ENCODE measurements at places on chromosomes 1 and 21. TPM values are rescaled to one million over a fixed set of nuclear protein-coding genes. Genes with fewer than 3 reads are reported as not detected.

GRCh38 chr1:87042111-87042811 is 127.8 kb downstream of the HS2ST1 start:
- DNase-seq = no peak

DNA sequence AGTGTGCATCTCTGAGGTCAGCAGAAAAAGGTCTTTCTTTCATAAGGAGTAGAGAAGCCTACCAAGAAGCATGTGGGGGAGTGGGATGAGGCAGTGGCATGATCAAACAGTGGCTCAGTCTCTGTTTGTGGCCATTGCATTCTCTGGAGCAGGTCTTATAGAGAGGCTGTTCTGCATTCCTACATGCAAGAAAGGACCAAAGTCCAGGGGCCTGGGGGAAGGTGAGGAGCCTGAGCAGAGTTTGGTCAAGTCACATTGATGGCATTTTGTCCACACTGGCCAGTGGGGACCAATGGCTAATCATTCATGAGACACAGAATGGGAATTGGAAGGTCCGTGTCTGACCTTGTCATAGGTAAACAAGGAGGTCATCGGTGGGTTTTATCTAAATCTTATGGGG is 25.4 kb downstream of the MAP10 start:
- no peak for DNase-seq

- DNase-seq = no peak
Measured at GRCh38 chr1:98813738-98814309, 152.3 kb downstream of the SNX7 start.

DNA sequence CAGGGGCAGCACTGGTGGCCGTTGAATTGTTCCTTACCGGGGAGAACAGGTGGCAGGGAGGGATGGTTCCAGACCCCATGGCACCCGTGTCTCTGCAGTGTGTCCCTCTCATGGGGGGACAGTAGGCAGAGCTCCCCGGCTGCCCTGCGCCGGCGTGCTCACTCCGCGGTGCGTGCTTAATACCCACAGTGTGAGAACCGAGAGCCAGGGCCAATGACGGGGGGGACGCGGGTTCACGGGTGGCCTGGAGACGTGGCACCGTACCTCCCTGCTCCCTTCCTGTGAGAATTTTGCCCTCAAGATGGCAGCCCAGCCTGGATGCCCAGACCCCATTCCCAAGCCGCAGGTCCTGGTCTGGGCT is 47.1 kb downstream of the PRDM16 start:
- DNase-seq = no peak

GRCh38 chr1:215890438-215890837 is 323.3 kb downstream of the KCTD3 start:
- DNase-seq = no peak

- DNase-seq = no peak
Measured at GRCh38 chr1:10737651-10738050, 58.8 kb downstream of the CASZ1 start.

DNA sequence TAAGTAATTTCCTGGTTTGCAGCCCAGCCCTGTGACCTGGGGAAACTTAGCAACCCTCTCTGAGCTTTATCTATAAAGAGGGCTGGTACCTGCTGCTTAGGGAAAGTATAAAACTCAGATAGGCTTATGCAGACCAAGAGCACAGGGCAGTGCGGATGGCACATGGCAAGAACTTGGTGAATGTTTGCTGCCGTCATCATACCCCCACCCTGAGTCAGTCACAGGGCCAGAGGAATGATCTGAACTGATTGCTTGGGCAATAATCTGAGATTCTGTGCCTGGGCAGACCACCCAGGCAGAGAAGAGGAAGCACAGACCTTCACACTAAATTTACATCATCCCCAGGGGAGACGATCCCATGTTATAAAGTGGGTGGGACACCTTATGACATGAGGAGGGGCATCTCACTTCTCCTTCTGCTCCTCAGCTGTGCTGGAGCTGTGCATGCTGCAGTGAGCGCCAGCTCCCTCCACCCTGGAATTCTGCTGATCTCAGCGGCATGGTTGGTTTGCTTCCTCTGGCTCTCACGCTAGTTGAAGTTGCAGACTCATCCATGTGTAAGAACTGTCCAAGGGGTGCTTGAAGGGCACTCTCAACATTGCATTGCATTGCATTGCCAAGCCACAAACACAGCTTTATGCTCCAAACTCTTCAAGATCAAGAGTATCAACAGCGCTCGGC is 197.1 kb downstream of the AJAP1 start:
- DNase-seq = peak; percentile 44

- DNase-seq = no peak
Measured at GRCh38 chr21:18986197-18986596, 582.6 kb upstream of the TMPRSS15 start.

- no peak for DNase-seq
Measured at GRCh38 chr1:182600036-182600713, 4.0 kb downstream of the RGS16 start.

- no peak for DNase-seq
Measured at GRCh38 chr1:180976732-180977357, 45.8 kb downstream of the STX6 start.

GRCh38 chr1:221994939-221995338 is 253.1 kb upstream of the DUSP10 start:
- no peak for DNase-seq

- no peak for DNase-seq
Measured at GRCh38 chr1:170407581-170407980, 124.4 kb upstream of the GORAB start.

DNA sequence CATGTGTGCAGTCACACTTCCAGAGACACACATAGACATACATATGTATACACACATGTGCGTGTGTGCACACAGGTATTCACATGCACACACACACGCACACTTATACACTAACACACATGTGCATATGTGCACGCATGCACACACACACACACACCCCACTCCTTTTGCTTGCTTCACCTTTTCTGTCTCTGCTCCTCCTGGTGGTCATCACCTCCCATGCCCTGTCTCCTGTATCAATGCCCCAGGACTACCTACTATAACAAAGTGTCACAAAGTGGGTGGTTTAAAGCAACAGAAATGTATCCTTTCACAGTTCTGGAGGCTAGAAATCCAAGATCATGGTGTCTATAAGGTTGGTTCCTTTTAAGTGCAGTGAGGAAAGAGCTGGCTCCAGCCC is 27.4 kb downstream of the ETS2 start:
- DNase-seq = no peak

DNA sequence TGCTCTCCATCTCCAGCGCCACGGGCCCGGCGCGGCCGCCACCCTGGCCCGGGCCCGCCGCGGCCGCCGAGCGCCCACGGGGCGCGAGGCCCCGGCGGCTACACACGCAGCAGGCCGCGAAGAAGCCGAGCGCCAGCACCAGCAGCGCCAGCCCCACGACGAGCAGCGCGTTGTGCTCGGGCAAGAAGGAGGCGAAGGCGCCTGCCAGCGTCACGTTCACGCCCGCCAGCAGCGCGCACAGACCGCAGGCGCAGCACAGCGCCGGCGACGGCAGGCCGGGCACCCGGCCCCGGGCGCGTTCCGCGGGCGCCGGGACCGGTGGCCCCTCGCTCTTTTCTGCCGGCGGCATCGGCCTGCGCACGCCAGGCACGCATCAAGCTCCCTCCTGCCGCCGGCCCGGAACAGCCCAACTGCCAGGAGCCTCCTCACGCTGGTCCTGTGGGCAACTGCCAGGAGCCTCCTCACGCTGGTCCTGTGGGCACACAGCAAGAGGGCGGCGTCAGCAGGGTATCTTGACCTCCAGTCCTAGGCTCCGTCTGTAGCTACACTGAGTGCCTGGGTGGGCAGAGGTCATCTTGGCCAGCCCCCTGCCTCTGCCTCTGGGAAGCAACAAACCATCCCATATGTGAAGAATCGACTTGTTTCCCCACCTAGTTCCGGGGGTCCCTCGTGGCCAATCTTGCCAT is 18.1 kb downstream of the KNCN start:
- peak; percentile 47 for DNase-seq

- DNase-seq = peak; percentile 91
Measured at GRCh38 chr1:155085504-155086127, 7.0 kb downstream of the EFNA3 start.

DNA sequence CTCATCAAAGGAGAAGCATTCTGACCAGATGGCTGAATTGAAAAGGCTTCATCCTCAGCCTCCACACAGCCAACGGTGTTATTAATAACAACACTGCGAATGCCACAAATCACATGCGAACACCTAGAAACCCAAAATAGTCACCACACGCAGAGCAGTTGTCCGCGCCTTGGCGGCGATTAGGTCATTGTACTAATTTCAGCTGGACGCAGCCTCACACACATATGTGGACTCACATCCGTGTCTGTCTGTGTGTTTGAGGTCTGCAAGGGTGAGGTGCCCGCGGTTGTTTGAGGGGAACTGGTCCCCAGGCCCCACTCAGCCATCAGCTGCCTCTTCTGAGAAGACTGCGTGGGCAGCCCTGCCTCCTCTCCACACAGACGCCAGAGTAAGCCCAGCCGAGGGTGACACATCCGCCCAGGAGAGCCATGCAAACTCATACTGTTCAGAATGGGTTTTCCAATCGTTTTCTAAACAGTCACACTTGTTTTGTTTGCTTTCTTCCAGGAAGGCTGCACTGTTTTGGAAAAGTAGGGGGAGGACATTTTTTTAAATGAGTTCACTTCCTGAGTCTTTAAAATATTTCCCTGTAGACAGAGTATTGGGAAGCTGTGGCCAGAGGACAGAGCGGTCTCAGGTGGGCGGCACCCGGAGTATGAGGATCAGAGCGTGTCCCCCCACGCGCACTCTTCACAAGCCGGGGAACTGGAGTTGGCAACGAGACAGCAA is 53.4 kb downstream of the TOMM20 start:
- peak; percentile 86 for DNase-seq

GRCh38 chr1:15174615-15174983 is 21.1 kb downstream of the TMEM51 start:
- no peak for DNase-seq

- no peak for DNase-seq
Measured at GRCh38 chr21:42097860-42098454, 26.8 kb downstream of the UMODL1 start.

The PPM1J gene
- total RNA-seq = 2.0 TPM

The RPTN gene
- not detected for total RNA-seq

The APOBEC4 gene
- not detected for total RNA-seq

The OR10J1 gene
- total RNA-seq = not detected

The DDR2 gene
- 19.8 TPM for total RNA-seq

The CRTC2 gene
- total RNA-seq = 44.8 TPM

The DCDC2B gene
- total RNA-seq = not detected
